Lung (tissue), 17 donors: ENCODE measurements at places on chromosomes 12 and 14.
A peak's percentile ranks its signal among the peaks of the same experiment; 100 is the strongest.

GRCh38 chr12:114976959-114977358 is 293.0 kb upstream of the TBX3 start:
- DNase-seq, result no peak

GRCh38 chr14:84975241-84975902 is 554.6 kb upstream of the FLRT2 start:
- DNase-seq, result peak; percentile 21

DNA sequence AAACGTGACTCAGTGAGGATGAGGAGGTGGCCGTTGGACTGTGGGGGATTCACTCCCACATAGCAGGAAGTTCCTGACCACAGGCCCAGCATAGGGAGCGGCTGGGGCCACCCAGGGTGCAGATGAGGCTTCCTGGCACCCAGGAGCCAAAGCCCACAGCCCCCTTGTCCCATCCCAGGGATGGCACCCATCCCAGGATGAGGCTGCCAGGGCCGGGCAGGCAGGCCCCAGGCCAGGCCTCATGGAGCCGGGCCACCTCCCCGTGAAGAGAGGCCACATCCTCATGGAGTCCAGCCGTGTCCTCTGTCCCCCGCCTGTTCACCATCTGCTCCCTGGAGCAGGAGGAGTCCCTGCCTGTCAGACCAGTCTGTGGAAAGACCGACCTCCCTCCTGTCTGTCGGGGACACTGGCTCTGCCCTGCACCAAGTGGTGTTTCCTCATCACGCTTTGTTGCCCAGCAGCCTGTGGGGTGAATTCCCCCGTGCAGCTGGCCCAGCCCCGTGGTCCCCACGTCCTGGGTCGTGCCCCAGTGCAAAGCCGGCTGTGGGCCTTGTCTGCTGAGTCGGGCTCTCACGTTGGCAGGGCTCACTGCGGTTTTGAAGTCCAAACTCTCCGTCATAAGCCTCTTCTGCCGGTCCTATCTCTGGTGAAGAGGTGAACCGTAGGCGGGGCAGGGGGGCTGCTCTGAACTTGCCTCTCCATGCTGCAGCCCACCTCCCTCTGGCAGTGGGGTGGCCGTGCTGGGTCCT is 24.5 kb downstream of the MMP17 start:
- DNase-seq, result no peak

DNA sequence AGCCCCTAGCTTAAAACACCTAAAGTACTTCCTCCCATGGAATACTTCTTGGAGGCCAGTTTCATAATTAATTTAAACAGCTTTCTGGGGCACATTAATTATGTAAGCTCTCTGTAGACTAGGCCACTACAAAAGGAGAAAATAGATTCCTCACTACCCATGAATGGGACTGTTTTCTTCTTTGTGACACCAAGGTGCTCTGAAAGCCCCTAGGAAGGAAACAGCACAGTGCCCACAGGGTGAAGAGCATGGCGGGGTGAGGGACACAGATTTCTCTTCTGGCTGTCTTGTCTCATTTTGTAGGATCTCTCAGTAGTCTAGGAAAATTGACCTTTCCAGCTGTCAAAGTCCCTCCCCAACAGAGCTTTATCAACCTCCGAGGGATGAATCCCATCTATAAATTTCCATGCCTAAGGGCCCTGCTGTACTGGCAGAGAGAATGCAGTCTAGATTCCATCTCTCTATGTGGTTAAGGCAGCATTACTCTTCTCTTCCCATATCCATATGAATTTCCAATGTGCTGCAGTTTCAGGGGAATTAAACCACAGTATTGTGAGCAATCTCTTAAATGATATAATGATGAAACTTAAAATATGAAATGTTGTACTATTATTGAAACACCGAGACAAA is 183.6 kb upstream of the GRIP1 start:
- no peak for DNase-seq

- no peak for DNase-seq
Observed at GRCh38 chr12:111408686-111409402, 3.1 kb downstream of the SH2B3 start.

GRCh38 chr14:23183479-23183878 is at the start of gene SLC7A8:
SLC7A8 (minus strand) TSS chr14:23183660; CDS start chr14:23182914, 746 bp downstream.
- peak; percentile 74 for DNase-seq

DNA sequence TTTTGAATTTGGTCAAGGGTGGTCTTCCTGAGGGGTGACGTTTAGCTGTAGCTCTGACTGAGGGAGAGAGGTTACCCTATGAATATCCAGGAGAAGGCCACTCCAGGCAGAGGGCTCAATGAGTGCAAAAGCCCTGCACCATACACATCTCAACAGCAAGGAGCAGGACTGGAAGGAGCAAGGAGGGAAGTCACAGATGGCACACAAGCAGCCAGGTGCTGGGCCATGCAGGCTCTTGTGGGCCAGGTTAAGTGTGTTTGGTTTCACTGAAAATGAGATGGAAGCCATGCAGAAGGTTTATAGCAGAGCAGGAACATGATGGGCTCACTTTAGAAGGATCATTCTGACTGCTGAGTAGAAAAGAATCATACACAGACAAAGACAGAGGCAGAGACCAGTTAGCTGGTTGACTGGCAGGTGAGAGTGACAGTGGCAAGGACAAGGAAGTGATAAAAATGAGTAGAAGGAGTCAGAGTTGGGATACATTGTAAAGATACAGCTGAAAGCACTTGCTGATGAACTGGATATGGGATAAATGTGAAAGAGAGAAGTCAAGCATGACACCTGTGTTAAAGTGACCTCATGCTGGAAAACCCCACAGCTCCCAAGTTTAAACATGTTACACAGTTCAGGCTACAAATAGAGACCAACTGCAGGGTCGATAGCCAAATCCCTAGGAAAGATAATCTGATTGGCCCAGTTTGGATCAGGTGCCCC is 81.2 kb downstream of the PRKD1 start:
- DNase-seq, result no peak

- DNase-seq, result no peak
Observed at GRCh38 chr12:65594409-65594808, 229.9 kb upstream of the HMGA2 start.

GRCh38 chr12:104750061-104750460 is 208.0 kb downstream of the SLC41A2 start:
- no peak for DNase-seq

DNA sequence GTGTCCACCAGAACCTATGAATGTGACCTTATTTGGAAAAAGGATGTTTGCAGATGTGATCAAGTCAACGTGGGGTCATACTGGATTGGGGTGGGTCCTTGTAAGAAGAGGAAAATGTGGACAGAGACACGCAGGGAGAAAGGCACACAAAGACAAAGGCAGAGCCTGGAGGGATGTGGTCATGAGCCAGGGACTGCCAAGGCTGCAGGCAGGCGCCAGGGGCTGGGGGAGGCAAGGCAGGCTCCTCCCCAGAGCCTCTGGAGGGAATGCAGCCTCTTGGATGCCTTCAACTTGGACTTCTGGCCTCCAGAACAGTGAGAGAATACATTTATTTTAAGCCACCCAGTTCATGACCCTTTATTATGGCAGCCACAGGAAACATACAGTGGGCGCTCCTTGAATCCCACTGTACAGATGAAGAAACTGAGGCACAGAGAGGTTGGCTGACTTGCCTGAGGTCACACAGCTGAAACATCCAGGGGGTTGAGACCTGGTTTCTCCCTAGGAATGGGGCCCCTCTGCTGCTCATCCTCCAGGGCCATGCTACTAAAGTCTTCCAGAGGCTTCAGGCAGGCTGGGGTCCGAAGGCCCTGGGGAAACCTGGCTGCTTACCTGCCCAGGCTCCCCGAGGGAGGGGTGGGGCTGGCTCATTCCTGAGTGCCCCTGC is 99.7 kb downstream of the RFLNA start:
- DNase-seq, result no peak

GRCh38 chr14:29806124-29806517 is 121.5 kb downstream of the PRKD1 start:
- no peak for DNase-seq

DNA sequence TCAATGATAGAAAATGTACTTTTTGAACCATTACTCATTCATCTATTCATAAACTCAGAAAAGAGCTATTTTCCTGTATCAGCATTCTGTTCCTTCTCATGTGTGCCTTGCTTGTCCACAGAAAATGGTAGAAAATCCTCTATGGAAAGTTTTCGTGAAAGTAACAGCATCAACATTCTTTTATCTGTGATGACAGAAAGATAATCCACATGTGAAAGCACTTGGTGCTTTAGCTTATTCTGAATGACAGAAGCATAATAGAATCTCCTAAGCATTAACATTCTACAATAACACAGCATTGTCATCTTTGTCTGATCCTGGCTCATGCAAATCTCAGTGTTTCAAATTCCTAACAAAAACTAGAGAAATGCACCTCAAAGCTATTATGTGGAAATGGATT is 431.9 kb downstream of the ADAMTS20 start:
- no peak for DNase-seq

- no peak for DNase-seq
Observed at GRCh38 chr12:122406701-122407164, 15.7 kb downstream of the CLIP1 start.

DNA sequence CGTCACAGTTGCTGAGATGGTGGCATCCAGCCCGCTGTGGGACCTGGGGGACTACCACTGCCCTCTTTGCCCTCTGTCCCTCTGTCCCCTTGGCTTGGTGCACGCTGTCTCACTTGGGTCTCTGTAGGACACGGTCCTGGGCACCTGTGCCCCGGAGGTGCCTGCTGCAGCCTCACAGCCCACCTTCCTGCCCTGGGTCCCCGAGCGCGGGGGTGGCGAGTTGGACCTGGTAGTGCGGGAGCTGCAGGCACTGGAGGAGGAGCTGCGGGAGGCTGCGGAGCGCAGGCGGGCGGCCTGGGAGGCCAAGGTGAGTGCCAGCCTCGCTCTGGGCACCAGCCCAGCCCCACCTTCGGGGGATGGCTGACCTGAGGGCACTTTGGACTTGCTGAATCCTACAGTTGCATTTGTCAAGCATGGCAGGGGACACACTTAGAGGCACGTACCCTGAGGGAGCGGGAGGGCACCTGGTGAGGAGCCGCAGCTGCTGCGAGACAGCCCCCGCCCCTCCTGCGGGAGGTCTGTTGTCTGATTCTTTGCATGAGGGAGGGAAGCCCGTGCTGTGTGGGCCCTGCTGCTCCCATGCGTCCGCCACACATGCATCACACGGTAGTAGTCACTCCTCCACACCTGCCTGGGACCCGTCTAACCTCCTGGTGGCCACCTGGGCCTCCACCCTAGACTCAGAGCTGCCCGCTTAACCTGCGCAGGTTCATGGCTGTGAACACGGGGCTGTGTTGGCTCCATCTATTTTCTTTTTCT is 6.8 kb downstream of the TEDC1 start:
- no peak for DNase-seq

- no peak for DNase-seq
Observed at GRCh38 chr12:71124835-71125460, 32.9 kb downstream of the TSPAN8 start.

- peak; percentile 44 for DNase-seq
Observed at GRCh38 chr12:31206038-31206670, 119.8 kb downstream of the SINHCAF start.

GRCh38 chr12:30023186-30023585 is 239.4 kb upstream of the TMTC1 start:
- peak; percentile 47 for DNase-seq

DNA sequence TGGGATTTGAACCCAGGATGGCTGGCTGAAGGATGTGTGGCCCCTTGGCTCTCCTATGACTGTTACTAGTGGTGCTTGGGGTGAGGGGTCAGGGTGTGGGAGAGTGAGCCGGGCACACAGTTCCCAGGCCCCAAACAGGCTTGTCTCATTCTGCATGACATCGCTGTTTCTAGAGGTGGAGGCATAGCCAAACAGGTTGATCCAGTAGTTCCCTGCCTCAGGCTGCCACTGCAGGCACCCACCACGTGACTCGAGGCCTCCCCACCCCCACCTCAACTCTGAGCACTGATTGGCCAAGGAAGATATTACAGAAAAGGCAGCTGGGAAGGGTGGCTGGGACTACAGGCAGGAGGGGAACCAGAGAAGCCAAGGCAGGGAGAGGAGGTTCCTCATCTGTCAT is 102.6 kb downstream of the NCOR2 start:
- no peak for DNase-seq

GRCh38 chr14:68653804-68654203 is 139.1 kb downstream of the ZFP36L1 start:
- no peak for DNase-seq

DNA sequence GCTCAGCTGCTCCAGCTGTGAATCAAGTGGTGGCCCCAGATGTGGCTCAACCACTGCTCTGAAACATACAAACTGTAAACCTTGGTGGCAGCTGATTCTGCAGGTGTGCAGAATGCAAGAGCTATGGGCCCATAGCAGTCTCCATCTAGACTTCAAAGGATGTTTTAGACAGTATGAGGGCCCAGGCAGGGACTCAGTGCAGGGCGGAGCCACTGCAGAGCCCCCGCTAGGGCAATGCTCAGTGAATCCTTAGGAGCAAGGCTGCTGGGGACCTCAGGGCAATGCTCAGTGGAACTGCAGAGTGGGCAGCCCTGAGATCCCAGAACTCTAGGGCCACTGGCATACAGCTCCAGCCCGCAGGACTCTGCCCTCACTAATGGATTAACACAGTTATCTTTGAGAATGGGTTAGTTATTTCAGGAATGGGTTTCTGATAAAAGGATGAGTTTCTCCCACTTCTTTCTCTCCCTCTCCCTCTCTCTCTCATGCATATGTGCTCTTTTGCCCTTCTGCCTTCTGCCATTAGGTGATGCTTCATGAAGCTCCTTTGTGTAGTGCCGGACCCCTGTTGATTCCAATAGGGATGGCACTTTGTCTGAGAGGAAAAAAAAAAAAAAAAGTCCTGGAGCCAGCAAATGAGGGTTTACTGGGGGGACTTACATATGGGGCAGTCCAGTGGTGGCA is 48.4 kb upstream of the JDP2 start:
- no peak for DNase-seq

GRCh38 chr12:71057330-71057729 is 100.5 kb downstream of the TSPAN8 start:
- DNase-seq, result peak; percentile 47

DNA sequence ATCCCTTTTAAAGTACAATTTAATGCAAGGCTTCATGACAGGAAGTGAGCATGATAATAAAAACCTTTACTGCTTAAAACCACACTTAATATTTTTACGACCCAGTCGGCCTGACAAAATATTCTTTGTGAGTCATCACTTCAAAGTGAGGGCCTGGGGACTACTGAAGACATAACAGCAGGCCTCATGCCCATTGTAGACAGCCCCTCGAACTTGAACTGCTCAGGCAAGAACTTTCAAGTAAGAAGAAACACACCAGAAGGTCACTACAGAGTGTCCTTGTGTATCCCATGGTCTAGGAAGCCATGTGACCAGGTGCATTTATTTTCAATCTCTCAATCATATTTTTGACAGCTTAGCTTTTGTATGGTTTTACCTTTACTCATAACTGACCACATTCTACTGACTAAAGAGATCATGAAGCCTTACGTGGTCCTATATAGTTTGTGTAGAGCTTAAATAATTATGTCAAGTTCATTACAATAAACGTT is 61.4 kb upstream of the MANSC4 start:
- DNase-seq, result peak; percentile 52

- DNase-seq, result no peak
Observed at GRCh38 chr14:75010472-75011093, 7.9 kb downstream of the EIF2B2 start.

DNA sequence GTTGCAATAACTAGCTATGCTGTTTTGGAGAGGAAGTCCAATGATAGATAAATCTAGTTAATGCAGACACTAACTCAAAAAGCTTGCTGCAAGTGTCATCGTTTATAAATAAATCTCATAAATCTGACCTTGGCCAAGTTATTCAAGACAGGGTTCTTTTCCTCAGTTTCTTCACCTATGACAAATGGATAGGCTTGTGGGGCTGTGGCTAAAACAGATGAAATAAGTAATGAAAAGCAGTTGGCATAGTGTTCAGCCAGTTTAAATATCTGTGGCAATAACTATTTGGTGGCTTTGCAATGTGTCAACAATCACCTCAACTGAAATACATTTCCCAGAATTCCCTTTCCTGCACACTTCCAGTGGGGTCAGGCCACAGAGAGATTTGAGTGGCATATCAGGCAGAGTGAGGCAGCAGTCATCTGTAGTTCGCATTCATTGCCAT is 169.9 kb downstream of the DYRK2 start:
- no peak for DNase-seq
